ENCODE measurements at places on chromosomes 2 and 18.

DNA sequence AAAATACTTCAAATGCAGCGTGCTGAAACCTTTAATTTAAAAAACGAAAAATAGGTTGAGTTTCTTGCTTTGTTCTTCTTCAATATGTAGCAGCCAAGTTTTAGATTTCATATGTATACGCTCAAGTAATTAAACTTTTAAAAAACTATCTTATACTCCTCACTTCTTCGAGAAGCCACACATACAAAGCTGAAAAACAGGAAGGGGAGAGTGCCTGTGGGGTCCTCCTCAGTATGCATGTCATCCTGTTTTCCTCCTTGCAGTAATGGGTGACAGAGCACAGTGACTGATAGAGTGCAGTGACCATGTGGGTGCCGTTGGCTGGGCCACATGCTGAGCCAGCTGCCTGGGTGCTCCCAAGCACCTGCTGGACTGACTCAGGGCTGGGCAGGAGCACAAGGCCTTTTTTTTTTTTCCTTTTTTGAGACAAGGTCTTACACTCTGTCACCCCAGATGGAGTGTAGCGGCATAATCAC, 33.3 kb downstream of the UXS1 start:
- DNase-seq, result no peak

DNA sequence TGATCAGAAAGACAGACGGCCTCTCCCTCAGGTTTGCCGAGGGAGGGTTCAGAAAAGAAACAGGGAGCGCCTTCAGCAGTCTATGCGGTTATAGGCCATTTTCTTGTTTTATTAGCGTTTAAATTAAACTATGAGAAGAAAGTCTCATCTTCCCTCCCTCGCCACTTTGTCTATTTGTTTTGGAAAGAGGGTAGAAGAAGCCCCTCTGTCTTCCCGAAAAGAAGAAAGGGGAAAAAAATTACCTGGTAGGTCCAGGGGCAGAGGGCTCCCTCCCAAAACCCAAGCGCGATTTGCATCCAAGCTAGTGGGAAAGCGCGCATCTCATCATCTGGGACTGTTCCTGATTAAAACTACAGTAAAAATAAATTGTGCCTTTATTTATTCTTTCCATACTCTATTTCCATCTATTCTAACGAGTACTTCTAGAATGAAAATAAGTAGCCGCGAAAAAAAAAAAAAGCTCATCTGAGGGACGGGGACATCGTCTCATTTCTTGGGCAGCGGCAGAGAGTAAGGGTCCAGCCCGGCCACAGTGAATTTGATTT, 2.4 kb downstream of the PAX8 start:
- no peak for DNase-seq

DNA sequence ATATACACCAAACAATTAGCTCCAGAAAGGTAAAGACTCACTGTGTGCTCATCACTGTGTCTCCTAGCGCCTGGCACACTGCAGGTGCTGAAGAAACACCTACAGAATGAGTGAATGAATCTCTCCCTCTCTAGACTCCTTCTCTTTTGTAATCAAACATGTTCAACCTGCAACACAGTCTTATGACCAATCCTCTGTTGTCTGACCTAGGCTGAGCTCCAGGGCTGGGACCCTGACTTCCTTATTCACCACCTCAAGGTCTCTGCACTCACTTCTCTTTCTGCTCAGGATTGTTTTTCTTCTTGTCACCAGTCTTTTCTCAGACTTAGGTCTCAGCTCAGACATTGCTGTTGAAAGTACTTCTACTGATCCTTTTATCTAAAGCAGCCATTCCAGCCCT, 9.8 kb downstream of the CKAP2L start:
- no peak for DNase-seq

- DNase-seq, result no peak
Observed at GRCh38 chr2:40962026-40962425, 510.1 kb upstream of the SLC8A1 start.

DNA sequence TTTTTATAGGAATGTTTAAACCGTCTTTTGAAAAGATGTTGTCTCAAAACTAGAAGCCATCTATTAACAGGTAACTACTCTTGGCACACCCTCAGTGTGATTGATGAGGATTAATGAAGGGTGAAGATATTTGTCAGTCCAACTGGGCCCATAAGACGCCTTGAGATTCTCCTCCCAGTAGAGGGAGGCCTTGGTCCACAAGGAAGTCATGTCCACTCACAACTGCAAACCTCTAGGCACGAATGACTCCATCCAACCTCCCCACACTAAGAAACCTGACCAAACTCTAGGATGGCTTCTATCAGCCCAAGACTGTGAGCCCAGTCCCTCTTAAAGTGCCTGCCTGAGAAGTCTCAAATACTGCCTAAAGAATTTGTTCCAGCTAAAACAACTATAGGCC, 19.2 kb upstream of the GRP start:
- DNase-seq, result no peak

DNA sequence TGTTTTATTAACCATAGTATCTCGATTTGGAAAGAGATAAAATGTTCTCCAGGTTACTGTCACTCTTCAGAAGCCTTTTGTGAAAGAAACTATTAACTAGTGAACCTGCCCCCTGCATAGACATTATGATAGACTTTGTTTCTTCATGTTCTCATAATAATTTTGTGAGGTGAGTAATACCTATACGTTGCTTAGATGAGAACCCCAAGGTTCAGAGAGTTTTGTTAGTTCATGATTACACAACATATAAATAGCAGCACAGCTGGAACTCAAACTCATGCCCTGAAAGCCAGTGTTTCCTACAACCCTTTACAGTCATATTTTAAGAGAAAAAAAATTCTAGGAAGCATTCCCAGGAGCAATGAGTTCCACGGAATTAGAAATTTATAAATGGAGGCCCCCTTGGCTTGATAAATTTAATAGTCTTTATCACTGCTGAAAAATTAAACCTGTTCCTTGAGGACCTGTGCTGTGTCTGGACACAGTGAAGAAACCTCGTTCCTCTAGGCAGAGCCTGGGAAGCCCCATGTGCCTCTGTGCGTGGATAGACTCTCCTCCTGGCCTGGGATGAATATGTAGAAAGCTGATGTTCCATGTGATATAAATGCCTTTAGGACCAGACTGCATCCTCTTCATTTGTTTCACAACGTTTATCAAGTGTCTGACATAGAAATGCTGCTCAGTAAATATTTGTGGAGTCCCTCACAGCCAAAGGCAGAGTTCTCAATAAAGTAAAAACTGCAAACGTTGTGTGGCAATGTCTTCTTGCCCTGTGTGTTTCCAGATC, 1257.0 kb upstream of the GYPC start:
- DNase-seq, result no peak

DNA sequence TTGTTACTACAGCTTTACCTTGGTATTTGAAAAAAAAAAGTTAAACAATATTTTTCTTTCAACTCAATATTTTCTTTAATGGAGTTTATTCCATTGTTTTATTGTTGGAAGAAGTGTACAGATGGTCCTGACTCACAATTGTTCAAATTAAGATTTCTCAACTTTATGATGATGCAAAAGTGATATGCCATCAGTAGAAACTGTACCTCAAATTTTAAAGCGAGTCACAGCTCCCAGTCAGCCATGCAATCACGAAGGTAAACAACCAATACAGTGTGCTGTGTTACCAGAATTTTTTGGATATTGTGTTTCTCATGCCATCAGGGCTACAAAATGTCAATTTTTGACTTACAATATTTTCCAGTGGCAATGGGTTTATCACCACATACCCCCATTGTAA, 54.0 kb upstream of the COL5A2 start:
- no peak for DNase-seq

DNA sequence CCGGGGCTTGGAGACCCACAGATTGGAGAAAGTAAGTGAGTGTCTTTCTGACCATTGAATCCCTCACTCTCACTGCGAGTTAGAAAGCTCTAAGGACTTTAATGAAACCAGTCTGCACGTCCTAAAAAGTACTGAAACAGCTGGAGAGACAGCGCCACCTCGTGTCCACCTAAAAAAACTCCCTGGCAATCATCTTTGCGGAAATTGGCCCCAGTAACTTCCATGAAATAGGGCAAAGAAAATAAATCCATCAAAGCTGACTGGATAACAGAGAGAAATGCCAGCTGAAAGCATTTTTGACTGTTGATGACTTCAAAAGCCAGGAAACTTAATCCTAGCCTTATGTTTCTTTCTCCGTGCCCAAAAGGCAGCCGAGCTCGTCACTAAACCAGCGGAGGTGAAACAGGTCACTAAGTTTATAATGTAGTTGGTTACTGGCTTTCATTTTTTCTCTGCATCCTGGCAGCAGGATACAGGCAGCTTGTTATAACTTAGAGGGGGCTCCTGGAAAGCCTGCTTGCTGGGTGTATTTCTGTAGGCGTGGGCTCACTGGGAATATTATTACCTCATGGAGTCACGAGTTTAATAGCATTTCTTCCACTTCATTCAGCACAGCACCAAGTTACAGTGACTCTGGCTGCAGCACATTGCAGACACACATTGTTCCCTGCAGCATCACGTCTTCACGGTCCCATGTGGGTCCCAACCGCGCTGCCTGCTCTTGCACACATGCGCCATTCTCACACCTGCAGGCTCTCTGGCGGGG, 266.5 kb downstream of the HRH4 start:
- DNase-seq, result no peak

DNA sequence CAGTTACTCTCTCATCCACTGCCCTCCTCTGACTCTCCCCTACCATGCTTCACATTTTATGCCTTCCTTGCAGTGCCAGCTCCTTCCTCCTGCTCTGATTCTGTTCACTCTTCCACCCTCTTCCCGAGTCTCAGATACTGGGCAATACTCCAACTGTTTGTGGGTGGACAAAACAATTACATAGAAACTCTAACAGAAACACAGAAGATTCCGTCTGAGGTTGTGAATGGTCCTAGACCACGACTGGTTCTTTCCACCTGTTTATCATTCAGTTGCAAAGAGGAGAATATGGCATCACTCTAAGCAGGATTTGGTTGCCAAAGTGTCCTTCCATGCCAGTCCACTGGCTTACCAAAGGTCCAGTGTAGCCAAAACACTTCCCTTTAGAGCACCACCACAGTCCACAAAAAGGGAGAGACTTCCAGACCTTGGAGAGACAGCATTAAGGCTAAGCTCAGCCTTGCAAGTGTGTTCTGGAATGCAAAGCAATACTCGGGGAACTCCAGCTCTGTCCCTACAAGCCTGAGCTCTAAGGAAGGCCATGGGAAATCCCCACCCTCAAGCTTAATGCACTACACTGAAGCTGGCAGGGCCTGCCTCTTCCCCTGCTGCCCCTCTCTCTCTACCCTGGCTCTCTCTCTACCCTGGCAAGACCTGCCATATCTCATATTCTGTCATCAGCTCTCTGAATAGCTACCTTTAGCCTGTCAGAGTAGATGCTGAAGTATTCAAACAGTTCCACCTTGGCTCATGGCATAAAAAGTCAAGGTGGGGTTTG, 33.6 kb upstream of the RND3 start:
- DNase-seq, result peak; percentile 68

- DNase-seq, result no peak
Observed at GRCh38 chr2:204336153-204336744, 209.0 kb upstream of the PARD3B start.

GRCh38 chr2:83058683-83059082, 1400.4 kb downstream of the SUCLG1 start:
- no peak for DNase-seq

- no peak for DNase-seq
Observed at GRCh38 chr2:5377323-5377722, 314.9 kb upstream of the SOX11 start.
